Activated CD8-positive, alpha-beta memory T cell treated with anti-CD3 and anti-CD28 coated beads for 48 hours (primary cell): ENCODE measurements at places on chromosomes 3 and 15.

- DNase-seq: no peak
These were observed 22.7 kb downstream of the CORO2B start for GRCh38 chr15:68601206-68602197.

- DNase-seq: no peak
These were observed 8.4 kb upstream of the PPP1R2 start for GRCh38 chr3:195551381-195551978.

DNA sequence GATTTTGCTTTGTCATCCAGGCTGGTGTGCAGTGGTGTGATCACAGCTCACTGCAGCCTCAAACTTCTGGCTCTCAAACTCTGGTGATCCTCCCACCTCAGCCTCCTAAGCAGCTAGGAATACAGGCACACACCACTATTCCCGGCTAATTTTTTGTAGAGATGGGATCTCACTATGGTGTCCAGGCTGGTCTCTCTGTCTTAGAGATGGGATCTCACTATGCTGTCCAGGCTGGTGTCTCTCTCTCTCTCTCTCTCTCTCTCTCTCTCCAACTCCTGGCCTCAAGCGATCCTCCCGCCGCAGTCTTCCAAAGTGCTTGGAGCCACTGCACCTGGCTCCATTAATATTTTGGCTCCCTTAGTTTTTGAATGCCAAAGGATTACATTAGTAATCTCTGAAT, 17.7 kb downstream of the USF3 start:
- no peak for DNase-seq

GRCh38 chr15:27790270-27790669, 308.8 kb downstream of the OCA2 start:
- no peak for DNase-seq

GRCh38 chr3:104873331-104873730, 493.4 kb upstream of the ALCAM start:
- no peak for DNase-seq

DNA sequence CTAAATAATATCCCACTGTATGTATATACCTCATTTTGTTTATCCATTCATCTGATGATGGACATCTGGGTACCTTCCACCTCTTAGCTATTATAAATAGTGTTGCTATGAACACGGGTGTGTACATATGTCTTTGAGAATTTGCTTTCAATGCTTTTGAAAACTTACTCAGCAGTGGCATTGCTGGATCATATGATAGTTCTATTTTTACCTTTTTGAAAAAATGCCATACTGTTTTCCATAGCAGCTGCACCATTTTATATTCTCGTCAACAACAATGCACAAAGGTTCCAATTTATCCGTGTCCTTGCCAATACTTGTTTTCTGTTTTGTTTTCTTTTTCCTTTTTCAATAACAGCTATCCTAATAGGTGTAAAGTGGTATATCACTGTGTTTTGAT, 77.1 kb downstream of the PEAK1 start:
- no peak for DNase-seq

GRCh38 chr15:69755551-69756310, 303.1 kb downstream of the RPLP1 start:
- peak; percentile 63 for DNase-seq

DNA sequence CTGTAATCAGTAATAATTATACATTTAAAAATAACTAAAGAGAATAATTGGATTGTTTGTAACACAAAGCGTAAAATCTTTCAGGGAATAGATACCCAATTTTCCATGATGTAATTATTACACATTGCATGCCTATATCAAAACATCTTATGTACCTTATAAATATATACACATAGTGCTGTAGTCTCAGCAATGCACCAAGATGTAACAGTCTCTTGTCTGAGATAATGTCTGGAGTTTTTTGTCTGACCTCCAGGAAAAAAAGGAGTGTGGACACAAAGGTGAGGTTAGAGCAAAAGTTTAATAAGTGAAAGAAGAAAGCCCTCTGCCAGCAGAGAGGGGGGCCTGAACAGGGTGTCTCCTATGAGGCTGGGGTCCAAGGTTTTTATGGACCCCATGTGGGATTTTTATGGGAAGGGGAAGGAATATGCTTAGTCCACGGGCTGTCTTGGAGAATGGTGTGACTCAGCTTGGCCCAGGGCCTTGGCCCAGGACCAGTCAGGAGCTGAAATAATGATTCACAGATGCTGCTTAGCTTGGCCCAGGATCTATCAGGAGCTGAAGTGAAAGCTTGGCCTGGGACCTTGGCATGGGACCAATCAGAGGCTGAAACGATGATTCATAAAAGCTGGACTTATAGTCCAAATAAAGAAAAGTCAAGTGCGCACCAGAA, 545.0 kb downstream of the ZPLD1 start:
- DNase-seq: no peak

DNA sequence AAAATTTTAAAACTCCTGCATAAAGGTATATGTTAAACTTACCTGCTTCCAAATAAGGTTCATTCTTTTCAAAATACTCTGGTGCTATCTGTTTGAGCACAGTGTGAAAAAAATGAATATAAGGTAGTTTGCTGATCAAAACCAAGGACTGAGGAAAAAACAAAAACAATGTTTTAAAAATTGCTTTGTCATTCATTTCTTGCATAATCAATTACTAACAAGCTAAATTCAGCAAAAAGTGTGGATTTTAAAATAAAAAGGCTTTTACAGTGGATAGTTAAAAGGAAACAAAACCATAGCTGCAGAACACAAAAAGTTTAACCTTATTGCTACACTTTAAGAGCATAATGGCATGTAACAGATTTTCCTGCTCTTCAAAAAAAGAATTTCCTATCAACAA, 31.5 kb downstream of the DENND6A start:
- no peak for DNase-seq

DNA sequence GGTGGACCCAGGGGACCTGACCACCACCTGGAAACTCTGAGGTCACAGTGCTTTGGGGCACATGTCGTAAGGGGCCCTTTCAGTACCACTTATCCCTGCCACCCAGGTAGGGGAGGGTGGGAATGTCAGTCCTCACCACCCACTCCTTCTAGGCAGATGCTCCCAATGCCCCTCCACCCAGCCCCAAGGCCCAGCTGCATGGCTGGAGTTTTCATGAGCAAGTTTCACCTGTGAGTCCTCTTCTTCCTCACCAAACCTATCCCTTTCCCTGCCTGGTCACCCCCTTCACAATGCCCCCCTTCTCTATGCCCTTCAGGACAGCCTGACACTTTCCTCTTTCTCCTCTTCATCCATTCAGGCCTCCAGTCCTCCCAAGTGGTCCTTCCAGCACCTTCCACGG, 9.8 kb downstream of the FAM174B start:
- no peak for DNase-seq

GRCh38 chr15:80701676-80702311, 6.7 kb downstream of the ABHD17C start:
- no peak for DNase-seq

GRCh38 chr3:177968891-177969290, 567.3 kb upstream of the KCNMB2 start:
- DNase-seq: no peak

DNA sequence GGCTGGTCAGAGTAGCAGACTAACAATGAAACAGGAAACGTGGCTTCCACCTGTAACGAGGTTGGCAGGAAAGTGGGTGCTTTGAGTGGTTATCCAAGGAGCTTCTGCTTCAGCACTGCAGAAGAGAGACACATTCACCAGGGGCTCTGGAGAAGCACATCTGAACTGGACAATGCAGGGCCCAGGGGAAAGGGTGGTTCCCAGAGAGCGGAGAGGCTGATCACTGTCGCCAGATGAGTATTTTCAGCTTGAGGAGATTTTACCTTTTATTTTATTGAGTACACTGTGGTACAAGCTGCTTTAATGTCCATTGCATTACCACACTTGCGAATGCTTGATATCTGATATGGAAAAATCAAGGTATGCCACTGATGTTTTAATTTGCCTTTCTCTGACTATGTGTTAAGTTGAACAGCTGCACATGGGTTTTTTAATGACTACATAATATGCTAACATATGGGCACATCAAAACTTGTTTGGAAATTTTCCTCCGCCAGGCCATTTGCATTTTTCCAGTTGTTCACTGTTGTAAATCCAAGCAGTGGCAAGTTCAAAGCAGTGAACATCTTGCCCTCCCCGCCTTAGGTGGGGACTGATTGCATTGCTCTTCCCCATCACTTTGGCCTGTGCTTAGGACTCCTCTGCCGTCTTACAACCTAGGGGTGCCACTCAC, 52.1 kb downstream of the LRTM1 start:
- no peak for DNase-seq

GRCh38 chr3:87047852-87048251, 56.9 kb upstream of the VGLL3 start:
- no peak for DNase-seq

GRCh38 chr3:123780656-123781055, 103.5 kb downstream of the MYLK start:
- no peak for DNase-seq

- DNase-seq: peak; percentile 29
These were observed 23.2 kb upstream of the VILL start for GRCh38 chr3:37967260-37967881.

GRCh38 chr3:127524296-127524896, 66.1 kb downstream of the TPRA1 start:
- no peak for DNase-seq

GRCh38 chr15:84840255-84840654, 23.1 kb downstream of the ALPK3 start:
- DNase-seq: no peak

GRCh38 chr3:101829874-101830273, 19.4 kb upstream of the NFKBIZ start:
- no peak for DNase-seq

DNA sequence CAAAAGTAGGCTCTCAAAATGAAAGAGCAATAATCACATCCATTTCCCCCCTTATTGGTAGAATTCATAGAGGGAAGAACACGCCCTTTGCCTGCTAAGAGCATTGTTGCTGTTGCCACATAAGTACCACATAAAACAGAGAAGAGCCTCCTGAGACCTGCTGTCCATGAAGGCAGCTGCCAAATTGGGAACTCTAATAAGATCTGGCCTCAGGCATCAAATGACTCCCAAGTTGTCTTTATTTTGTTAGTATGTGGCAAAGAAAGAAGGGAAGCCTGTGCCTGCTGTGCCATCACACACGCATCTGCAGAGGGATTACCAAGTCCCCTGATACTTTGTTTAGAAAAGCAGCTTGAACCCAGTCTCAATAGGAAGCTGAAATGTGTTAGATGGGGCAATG, 23.9 kb downstream of the VGLL3 start:
- DNase-seq: no peak

DNA sequence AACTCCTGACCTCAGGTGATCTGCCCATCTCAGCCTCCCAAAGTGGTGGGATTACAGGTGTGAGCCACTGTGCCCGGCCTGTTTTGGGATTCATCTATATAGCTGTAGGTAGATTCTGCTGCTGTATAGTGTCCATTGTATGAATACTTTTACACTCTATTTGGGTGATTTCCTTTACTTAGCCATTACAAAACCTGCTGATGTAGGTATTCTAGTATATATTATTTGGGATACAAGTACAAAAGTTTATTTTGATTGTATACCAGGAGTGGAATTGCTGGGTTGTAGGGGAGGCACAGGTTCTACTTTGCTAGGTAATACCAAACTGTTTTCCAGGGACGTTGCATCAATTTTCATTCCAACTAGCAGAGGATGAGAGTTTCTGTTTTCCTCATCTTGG, 9.5 kb upstream of the OXSR1 start:
- no peak for DNase-seq

GRCh38 chr3:188185717-188186251, 31.8 kb downstream of the LPP start:
- DNase-seq: no peak

DNA sequence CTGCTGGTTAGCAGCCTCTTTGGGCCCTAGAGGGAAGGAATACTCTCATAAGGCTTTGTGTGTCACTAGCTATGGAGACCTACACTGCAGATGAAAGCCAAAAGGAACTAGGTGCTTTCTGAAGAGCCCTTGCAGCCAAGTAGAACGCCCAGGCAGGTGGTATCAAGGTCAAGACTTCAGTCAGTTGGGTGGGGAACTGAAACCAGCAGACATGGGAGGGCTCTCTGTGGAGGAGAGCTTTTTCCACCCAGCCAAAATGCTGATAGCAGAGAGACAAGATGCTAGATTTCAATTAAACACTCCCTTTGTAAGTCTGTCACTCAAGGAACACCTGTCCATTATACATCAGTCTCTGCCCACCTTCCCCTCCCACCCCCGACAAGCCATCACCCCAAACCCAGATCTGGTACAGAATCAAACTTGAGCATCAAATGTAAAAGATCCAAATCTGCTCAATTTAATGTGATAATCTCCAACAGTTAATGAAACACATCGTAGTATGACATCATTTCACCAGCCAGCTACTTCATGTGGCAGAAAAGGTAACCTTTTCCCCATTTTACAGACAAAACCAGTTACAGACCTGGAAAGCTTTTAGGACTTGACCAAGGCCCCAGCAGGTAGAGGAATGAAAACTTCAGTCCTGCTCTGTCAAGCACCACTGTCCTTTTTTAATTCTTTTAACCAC, 14.6 kb downstream of the MRPS25 start:
- DNase-seq: no peak

- no peak for DNase-seq
These were observed at the start of gene CSTA for GRCh38 chr3:122324871-122325323. Gene CSTA (plus strand): TSS chr3:122325248. CDS start chr3:122325293, 45 bp downstream.

DNA sequence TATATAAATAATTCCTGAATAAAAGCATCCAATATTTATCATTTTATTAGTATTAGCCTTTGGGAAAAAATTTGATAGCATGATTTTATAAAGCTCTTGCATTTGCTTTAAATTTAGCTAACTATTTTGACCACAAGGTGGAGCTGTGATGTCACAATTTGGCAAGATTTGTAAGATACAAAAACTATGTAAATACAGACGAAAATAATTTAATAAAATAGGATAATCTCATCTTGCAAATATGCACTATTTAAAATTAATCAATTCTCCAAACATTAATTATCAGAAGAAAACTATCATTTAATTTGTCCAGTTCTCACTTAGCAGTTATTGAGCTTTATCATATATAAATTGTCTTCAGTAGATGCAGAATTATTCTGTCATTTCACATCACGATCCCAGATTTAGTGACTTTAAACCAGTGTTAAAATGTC, 95.4 kb downstream of the PLOD2 start:
- no peak for DNase-seq

- DNase-seq: no peak
These were observed 34.2 kb upstream of the GALNT15 start for GRCh38 chr3:16140116-16140893.

DNA sequence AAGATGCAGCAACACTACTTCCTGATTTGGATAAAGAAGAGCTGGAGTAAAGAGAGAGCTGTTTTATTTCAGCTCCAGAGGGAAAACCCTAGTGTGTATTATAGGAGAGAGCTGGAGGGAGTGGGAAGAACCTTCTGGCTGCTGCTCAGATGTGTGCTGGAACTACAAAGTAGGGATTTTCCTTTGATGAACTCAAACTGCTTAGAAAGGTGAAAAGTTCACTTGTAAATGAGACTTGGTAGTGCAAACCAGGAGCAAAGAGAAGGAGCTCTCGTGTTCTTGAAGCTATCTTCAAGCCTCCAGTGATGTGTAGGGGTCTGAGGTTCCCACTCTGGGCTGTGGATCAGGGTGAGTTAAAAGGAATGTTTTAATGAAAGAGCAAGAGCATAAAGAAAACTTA, 110.4 kb downstream of the EDEM1 start:
- DNase-seq: no peak

DNA sequence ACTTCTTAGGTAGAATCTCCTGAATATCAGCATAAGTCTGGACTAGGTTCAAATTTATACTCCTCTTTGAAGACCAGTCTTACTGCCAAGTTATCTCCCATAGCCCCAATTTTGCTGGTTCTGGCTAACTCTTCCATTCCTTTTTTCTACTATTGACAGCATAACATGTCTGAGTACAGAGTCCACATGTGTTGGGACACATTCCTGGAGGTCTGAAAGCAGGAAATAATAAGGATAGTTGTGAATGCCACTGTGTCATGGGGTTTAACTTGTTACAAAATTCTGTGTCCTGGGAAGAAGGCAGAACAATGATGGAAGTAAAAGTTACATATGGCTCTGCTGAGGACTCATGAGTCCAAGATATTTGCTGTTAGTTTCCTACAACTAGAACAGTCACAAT, 57.4 kb upstream of the ZBTB20 start:
- DNase-seq: no peak
